Effector memory CD4-positive, alpha-beta T cell (primary cell): ENCODE measurements at places on chromosomes 7 and 10.

GRCh38 chr10:24575481-24576002 lies 148.1 kb downstream of the ARHGAP21 start:
- H3K27me3 ChIP-seq: no peaks in the 10 kb centered on the region
- H3K4me1 ChIP-seq: no peaks in the 10 kb centered on the region
- no peaks in the 10 kb centered on the region for H3K36me3 ChIP-seq
- H3K4me3 ChIP-seq: no peak overlapping the region
- no peak for DNase-seq

DNA sequence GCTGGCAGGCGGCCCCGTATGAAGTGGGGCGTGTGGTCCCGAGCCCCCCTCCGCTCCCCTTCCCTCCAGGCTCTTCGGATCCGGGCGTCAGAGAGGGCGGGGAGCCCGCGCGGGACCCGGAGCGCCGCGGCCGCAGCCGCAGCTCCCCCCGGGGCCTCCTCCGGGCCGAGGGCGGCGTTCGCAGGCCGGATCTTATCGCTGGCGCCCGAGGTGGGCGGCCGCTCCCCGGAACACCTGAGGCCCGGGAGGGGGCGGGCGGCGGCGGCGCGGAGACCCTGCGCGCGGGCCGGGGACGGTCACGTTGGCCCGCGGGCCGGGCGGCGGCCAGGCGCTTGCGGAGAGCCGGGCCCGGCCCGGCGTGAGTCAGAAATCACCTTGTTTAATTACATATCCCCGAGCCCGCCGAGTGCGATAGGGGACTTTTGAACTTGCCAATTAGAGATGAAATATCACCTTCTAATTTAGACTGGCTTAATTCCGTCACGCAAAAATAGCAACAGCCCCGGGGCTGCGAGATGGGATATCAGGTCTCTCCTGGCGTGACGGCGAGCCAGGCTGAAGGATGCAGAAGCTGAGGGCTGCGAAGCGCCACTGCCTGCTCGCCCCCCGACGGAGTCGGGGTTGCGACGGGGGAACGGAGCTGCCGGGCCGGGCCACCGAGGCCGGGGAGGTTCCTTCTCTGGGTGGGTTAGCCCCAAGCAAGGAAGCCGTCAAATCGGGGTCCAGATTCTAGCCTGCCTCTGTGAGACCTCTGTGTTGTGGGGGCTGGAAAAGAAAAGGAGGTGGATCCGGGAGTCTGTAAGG lies 43.4 kb downstream of the LDB3 start:
- peak overlapping the region; percentile 71 for H3K4me3 ChIP-seq
- H3K27ac ChIP-seq: peak overlapping the region; percentile 81

DNA sequence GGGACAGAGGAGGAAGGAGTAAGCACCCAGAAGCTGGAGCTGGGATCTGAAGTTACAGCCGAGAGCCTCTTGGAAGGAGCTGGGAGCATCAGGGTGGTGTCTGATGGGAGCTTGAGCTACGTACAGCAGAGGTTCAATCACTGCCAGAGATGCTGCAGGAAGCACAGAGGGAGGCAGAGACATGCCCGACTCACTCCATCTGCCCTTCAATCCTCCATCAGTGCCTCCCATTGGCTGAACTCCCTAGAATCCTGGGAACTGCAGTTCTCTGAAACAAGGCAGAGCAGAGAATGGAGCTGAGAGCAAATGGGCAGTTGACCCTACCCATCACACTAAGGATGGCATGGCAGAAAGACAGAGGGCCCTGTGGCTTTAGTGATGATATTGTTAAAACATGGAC lies 40.0 kb upstream of the CTBP2 start:
- no peaks in the 10 kb centered on the region for H3K27me3 ChIP-seq
- H3K27ac ChIP-seq: no peak overlapping the region
- no peaks in the 10 kb centered on the region for H3K4me1 ChIP-seq
- H3K36me3 ChIP-seq: no peaks in the 10 kb centered on the region
- no peak overlapping the region for H3K4me3 ChIP-seq

DNA sequence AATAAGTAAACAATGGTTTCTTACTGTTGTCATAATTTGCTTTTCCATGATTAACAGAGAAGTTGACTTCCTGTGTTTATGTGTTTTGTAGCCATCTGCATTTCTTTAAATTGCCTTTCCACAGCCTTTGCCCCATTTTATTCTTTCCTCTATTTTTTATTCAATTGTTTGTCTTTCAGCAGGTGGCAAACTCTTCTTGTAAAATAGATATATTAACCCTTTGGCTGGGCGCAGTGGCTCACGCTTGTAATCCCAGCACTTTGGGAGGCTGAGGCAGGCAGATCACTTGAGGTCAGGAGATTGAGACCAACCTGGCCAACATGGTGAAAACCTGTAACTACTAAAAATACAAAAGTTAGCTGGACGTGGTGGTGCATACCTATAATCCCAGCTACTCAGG lies 50.6 kb upstream of the CAPZA2 start:
- H3K4me1 ChIP-seq: no peaks in the 10 kb centered on the region
- H3K4me3 ChIP-seq: no peak overlapping the region
- no peak overlapping the region for H3K27ac ChIP-seq
- no peaks in the 10 kb centered on the region for H3K36me3 ChIP-seq

- DNase-seq: no peak
- H3K27me3 ChIP-seq: no peaks in the 10 kb centered on the region
- H3K27ac ChIP-seq: no peak overlapping the region
- H3K4me3 ChIP-seq: no peak overlapping the region
Observed at GRCh38 chr7:126227055-126227454, 1025.7 kb downstream of the GRM8 start.

DNA sequence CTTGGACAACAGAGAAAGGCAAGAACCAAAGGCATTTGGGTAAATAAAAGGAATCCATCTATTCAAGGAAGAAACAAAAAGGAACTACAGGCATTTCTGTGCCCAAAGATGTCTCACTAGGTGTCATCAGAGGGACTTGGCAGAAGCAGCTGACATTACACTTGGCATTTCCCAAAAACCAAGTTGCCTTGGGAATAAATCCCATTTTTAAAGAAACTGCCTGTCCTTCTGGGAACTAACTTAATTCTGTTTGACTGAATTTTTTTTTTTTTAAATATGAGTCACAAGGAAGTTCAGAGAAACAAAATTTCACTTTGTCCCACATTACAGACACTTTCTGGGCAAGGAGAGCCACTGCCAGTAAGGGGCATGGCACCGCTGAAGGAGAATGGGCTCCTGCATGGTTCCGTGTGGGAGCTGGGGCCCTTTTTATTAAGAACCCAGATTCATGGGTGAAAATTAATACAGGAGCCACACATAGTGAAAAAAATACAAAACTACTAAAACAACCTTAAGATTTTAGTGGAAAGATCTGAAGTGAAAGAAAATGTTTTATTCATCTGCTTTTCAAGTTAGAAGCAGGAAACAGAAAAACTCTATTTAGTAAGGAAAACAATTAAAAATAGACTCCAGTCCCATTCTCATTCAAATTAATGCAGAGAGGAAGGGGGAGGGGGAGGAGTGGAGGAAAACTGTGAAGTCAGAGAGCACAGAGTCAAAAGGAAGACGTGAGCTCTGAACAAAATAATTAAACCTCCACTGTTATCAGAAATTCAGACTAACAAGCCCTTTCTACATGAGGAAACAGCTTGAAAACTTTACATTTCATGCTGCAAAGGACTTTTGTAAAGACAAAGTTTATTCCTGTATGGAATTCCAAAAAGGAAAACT lies 118.4 kb upstream of the PDLIM1 start:
- no peak overlapping the region for H3K27ac ChIP-seq
- H3K4me1 ChIP-seq: no peaks in the 10 kb centered on the region
- H3K27me3 ChIP-seq: no peaks in the 10 kb centered on the region
- H3K4me3 ChIP-seq: no peak overlapping the region
- no peak for DNase-seq

GRCh38 chr7:116097365-116098009 lies 66.9 kb upstream of the TFEC start:
- H3K4me1 ChIP-seq: no peaks in the 10 kb centered on the region
- no peak for DNase-seq
- H3K36me3 ChIP-seq: no peaks in the 10 kb centered on the region
- no peak overlapping the region for H3K27ac ChIP-seq

GRCh38 chr7:130650611-130651120 lies 17.9 kb downstream of the COPG2 start:
- no peak for DNase-seq
- H3K36me3 ChIP-seq: no peaks in the 10 kb centered on the region
- no peak overlapping the region for H3K4me3 ChIP-seq
- H3K27me3 ChIP-seq: no peaks in the 10 kb centered on the region

DNA sequence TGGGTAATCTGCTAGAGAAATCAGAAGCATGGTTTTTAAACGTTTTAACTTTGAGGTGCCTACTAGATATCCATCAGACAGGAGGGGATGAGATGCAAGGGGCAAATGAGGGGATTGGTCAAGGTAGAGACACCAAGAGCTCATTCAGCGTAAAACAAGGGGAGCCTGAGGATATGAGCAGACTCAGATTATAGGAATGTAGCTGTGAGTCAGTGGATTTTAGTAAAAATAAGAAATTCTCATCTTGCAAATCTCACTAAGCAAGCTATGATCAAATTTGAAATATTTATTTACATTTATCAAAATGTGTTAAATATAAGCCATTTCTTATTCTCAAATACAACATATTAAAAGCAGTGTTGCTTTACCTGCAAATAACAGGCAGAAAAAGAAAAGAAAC lies 21.4 kb upstream of the TFEC start:
- H3K4me3 ChIP-seq: no peak overlapping the region
- no peaks in the 10 kb centered on the region for H3K27me3 ChIP-seq
- no peaks in the 10 kb centered on the region for H3K4me1 ChIP-seq
- H3K36me3 ChIP-seq: no peaks in the 10 kb centered on the region

GRCh38 chr10:100866575-100867098 lies 46.1 kb upstream of the SLF2 start:
- H3K4me1 ChIP-seq: no peaks in the 10 kb centered on the region
- no peak for DNase-seq
- no peak overlapping the region for H3K27ac ChIP-seq
- H3K4me3 ChIP-seq: no peak overlapping the region
- no peaks in the 10 kb centered on the region for H3K36me3 ChIP-seq
- H3K27me3 ChIP-seq: peaks cover 3% of the 10 kb centered on the region

DNA sequence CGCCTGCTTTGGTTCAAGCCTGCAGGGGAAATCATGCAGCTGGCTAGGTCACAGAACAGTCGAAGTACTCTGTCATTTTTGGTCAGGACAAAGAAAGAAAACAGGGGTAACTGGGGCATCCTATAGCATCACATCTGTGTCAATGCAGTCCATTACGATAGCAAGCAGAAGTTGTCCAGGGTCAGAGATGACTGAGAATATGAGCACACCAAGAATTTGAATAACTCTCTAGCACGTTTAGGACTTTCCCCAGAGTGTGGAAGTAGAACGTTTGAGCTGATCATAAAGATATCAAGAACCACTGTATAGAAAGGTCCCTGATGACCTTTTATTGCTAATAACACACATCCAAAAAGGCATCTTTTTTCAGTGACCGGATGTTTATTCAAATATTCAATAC lies 12.7 kb upstream of the HECW1 start:
- H3K36me3 ChIP-seq: no peaks in the 10 kb centered on the region
- H3K4me3 ChIP-seq: no peak overlapping the region
- H3K27me3 ChIP-seq: no peaks in the 10 kb centered on the region
- no peak overlapping the region for H3K27ac ChIP-seq
- no peak for DNase-seq

GRCh38 chr10:12638781-12639180 lies 289.4 kb downstream of the CAMK1D start:
- no peak overlapping the region for H3K4me3 ChIP-seq
- H3K36me3 ChIP-seq: peaks cover 4% of the 10 kb centered on the region
- no peak overlapping the region for H3K27ac ChIP-seq
- DNase-seq: no peak
- H3K4me1 ChIP-seq: peaks cover 4% of the 10 kb centered on the region

- H3K4me1 ChIP-seq: peaks cover 51% of the 10 kb centered on the region
- peak; percentile 79 for DNase-seq
- no peaks in the 10 kb centered on the region for H3K27me3 ChIP-seq
- H3K27ac ChIP-seq: peak overlapping the region; percentile 94
Observed at GRCh38 chr7:601595-602340, 82.1 kb upstream of the PDGFA start.

DNA sequence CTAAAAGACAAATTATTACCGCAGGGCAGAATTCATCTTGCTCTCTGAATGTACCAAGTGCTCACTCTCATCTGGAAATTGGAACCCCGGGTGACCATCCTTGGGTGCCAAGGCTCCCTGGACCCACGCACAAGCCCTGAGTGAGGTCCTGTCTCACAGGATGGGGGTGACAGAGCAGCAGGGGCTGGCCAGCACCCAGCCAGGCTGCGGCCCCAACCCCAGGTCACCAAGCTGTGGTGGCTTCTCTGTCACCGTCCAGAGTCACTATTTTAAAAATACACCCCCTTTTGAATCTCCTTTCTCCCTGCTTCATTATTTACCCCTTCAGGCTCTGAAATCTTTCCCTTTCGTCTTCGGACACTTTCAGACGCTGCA lies 148.6 kb downstream of the PRKAG2 start:
- no peak for DNase-seq
- H3K27ac ChIP-seq: no peak overlapping the region
- no peaks in the 10 kb centered on the region for H3K27me3 ChIP-seq
- no peaks in the 10 kb centered on the region for H3K36me3 ChIP-seq
- H3K4me1 ChIP-seq: no peaks in the 10 kb centered on the region
- no peak overlapping the region for H3K4me3 ChIP-seq

- H3K27ac ChIP-seq: peak overlapping the region; percentile 3
- H3K4me1 ChIP-seq: peaks cover 30% of the 10 kb centered on the region
- no peak overlapping the region for H3K4me3 ChIP-seq
- no peaks in the 10 kb centered on the region for H3K36me3 ChIP-seq
Observed at GRCh38 chr10:6034371-6034770, 27.8 kb downstream of the IL2RA start.

GRCh38 chr10:43821103-43821502 lies 172.4 kb upstream of the ZNF32 start:
- H3K27me3 ChIP-seq: no peaks in the 10 kb centered on the region
- H3K36me3 ChIP-seq: no peaks in the 10 kb centered on the region
- peaks cover 7% of the 10 kb centered on the region for H3K4me1 ChIP-seq
- DNase-seq: no peak
- no peak overlapping the region for H3K4me3 ChIP-seq

DNA sequence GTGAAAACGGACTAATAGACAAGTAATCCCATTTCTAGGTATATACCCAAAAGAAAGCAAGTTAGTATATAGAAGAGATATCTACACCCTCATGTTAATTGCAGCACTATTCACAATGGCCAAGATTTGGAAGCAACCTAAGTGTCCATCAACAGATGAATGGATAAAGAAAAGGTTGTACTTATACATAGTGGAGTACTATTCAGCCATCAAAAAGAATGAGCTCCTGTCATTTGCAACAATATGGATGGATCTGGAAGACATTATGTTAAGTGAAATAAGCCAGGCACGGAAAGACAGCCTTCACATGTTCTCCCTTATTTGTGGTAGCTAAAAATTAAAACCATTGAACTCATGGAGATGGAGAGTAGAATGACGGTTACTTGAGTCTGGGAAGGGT lies 88.2 kb downstream of the TES start:
- no peaks in the 10 kb centered on the region for H3K27me3 ChIP-seq
- H3K36me3 ChIP-seq: no peaks in the 10 kb centered on the region
- no peak for DNase-seq
- no peak overlapping the region for H3K27ac ChIP-seq
- H3K4me3 ChIP-seq: no peak overlapping the region

GRCh38 chr7:35021445-35021844 lies 15.8 kb downstream of the DPY19L1 start:
- no peaks in the 10 kb centered on the region for H3K4me1 ChIP-seq
- DNase-seq: no peak
- no peak overlapping the region for H3K27ac ChIP-seq
- H3K4me3 ChIP-seq: no peak overlapping the region
- H3K36me3 ChIP-seq: peaks cover 3% of the 10 kb centered on the region
